Activated naive CD4-positive, alpha-beta T cell treated with anti-CD3 and anti-CD28 coated beads, Interleukin-2, amount 50 U/mL, for 16 hours (primary cell): ENCODE measurements at places on chromosomes 1 and 21.

- DNase-seq = no peak
These were observed 49.4 kb downstream of the TBCE start for GRCh38 chr1:235416662-235417049.

- DNase-seq = no peak
These were observed at the start of gene FAM3B for GRCh38 chr21:41316200-41317062. TSS of gene FAM3B (plus strand) at chr21:41316801. CDS start at chr21:41316880, 79 bp downstream.

- no peak for DNase-seq
These were observed 306.2 kb downstream of the NFIA start for GRCh38 chr1:61388566-61388965.

DNA sequence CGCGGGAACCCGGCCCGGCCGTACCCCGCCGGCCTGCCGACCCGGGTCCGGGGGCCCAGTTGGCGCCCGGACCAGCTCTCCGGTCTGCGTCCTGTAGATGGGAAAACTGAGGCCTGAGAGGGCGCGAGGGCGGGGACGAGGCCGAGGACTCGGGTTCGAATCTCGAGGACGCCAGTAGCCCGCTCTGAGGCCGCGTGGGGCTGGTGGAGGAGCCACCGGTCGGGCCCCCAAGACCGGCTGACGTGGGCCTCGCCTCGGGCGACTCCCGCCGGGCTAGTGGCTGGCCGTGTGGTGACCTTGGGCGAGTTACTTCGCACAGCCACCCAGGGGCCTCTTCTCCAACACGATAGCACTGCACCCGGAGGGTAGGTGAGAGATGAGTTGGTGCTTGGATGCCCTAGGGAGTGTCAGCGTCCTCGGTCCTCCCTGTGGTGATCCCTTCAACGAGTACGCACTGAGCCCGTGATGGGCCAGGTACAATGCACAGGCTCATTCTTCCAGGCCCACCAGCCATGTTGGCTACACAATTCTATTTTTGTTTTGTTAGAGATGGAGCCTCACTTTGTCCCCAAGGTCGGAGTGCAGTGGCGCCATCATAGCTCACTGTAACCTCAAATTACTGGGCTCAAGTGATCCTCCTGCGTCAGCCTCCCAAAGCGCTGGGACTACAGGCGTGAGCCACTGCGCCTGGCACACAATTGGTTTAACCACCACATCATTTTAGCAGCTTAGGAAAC lies 404 bp upstream of the SCMH1 start:
- peak; percentile 14 for DNase-seq

- DNase-seq = no peak
These were observed 33.6 kb downstream of the NUP133 start for GRCh38 chr1:229474509-229474908.

DNA sequence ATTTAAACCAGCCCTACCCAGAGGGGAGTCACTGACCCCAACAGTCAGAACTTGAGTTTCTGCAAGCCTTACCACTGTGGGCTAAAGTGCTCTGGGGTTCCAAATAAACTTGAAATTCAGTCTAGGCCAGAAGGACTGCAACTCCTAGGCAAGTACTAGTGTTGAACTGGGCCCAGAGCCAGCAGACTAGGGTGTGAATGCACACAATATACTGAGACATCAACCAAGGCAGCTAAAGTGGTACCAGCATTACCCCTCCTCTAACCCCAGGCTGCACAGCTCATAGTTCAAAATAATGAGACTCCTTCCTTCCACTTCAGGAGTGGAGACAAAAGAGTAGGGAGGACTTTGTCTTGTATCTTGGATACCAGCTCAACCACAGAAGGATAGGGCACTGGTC lies 18.9 kb upstream of the IL20 start:
- DNase-seq = no peak

DNA sequence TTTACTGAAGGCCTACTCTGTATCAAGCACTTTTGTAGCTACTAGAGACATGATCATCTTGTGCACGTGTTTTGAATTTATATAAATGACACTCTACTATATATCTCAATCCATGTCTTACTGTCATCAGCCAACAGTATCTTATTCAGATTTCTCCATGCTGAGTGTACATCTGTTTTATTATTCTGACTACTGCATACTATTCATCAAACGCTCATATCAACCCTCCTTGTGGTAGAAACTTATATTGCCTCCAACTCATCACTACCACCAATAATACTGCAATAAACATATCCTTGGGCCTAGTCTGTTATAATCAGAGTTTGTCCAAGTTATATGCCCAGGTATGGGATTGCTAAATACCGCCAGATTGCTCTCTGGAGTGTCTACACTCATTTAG lies 81.6 kb upstream of the IRF2BP2 start:
- no peak for DNase-seq

GRCh38 chr1:219847215-219847855 lies 81.0 kb downstream of the SLC30A10 start:
- no peak for DNase-seq

DNA sequence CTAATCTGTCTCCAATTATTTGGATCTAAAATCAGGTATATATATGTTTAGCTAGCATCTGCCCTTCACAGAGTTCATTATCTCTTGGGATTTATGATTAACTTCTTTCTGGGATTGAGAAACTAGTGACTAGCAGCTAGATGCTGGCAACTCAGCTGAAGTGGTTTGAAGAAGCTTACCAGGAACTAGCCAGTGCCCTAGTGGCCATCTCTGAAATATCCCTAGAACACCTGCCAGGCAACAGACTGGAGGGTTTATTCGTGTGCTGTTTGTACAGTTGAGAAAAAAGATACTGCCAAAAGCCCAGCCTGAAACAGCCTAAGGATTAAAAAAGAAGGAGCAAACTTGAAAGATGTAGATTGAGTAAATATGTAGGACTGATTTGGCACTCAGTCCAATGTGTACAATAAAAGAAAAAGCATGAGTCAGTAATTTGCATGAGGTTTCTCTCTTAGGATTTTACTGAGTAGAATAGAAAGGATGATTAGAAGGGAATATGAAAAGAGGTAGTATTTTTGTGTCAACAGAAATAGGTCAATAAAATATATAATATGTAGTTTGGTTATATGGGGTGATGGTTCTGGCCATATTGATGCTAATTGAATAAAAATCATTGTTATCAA lies 1144.6 kb upstream of the ADGRL2 start:
- DNase-seq = no peak

DNA sequence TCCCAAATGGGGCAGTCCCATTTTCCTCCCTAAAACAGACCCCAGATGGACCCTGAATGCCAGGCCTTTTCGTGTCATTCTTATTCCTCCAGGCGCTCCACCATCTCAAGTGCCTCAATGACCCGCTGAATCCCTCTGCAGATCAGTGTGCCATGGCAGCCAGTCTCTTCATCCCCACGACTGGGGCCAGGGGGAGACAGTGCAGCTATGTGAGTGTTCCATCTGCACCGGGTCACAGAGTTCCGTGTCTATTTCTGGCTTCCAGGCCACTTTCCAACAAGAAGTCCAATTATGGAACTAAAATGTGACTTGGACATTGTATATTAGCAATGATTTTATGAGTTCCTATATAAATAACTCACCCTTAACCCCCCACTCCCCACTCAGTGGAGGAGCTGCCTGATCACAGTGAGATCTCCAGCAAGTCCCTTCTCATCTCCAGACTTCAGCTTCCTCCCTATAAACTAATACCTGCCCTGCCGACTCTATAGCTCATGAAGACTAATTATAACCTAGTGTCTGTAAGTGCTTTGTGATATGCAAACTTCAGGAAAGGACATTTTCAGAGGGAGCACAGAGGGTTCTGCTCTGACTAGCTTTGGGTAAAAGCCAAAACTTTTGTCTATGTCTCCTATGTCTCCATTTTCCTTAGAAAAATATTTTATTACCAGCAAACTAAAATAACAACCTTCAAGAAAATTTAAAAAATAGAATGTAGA lies 56.3 kb upstream of the NFASC start:
- DNase-seq = no peak
